ENCODE measurements at places on chromosomes 6 and 20.

- DNase-seq, result no peak
Observed at GRCh38 chr20:58569241-58570125, 54.3 kb upstream of the APCDD1L start.

GRCh38 chr6:137805622-137806021 is 61.4 kb upstream of the TNFAIP3 start:
- no peak for DNase-seq

GRCh38 chr20:1929460-1929859 is 34.3 kb downstream of the SIRPA start:
- DNase-seq, result no peak

GRCh38 chr6:99416892-99417767 is 8.0 kb downstream of the PNISR start:
- DNase-seq, result no peak

GRCh38 chr20:18496042-18496441 is 983 bp downstream of the RBBP9 start:
- no peak for DNase-seq

DNA sequence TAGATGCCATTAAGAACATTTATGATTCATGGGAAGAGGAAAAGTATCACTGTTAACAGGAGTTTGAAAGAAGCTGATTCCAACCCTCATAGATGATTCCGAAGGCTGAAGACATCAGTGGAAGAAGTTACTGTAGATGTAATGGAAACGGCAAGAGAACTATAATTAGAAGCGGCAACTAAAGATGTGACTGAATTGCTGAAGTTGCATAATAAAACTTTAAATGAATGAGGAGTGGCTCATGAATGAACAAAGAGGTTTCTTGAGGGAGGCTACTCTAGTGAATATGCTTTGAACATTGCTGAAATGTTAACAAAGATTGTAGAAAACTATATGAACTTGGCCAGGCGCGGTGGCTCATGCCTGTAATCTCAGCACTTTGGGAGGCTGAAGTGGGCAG is 84.1 kb downstream of the PHIP start:
- DNase-seq, result no peak

DNA sequence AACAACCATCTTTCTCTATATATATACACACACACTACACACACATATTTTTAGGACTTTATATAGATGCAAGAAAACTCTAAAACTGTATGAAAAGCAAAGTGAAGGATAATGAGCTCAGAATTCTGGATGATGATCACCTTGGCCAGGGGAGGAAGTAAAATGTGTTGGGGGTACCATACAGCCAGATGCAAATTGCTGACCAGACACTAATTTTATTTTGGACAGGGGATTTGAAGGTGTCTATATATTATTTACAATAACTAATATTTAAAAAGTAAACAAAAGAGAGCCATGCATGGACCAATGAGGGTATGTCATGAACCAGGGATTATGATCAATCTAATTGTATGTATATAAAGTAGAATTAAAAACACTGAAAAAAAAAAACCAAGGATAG is 19.8 kb upstream of the TBC1D22B start:
- DNase-seq, result no peak

DNA sequence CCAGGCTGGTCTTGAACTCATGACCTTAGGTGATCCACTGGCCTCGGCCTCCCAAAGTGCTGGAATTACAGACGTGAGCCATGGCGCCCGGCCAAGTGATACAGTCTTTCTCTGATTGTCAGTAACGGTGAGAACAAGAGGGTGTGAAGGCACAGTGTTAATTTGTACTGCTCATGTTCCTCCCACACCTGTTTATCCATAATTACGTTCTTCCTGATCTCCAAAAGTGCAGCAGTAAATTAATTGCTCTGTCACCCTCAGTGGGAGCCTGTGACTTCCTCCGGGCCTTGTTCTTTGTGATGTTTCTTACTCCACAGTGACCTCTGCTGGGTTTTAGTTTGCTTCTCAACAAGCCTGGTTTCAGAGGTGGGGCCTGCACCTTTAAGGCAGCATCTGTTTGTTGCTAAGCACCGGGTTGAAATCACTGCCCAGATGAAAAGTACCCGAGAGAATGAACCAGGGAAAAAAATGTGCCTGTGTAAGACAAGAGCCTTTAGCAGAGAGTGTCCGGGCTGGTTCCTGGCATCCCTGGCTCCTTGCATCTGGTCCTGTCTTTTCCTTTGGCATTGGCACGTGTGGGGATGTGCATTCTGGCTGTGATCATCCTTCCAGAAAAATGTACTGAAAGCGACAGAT is 89.1 kb upstream of the CLDN20 start:
- no peak for DNase-seq

GRCh38 chr6:32214126-32214525 is 9.7 kb downstream of the NOTCH4 start:
- no peak for DNase-seq

DNA sequence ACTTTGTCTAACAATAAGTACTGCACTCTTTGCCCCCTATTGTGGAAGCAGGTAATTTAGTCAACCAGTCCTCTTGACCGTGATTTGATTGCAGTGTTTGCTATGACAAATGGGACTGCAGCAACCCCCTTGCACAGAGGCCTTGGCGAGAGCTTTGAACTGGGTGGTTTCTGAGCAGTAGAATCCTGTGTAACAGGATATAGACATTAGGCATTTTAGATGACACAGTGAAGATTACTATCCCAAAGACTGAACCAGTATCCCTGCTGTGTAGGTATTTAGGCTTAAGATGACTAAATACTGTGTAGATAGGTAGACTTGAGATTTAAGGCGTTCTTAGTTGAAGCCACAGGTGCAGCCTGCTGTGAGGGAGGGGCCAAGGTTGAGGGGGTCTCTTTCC is 9.9 kb downstream of the DNMT3B start:
- DNase-seq, result no peak

- DNase-seq, result no peak
Observed at GRCh38 chr20:51639206-51639832, 96.8 kb upstream of the NFATC2 start.

DNA sequence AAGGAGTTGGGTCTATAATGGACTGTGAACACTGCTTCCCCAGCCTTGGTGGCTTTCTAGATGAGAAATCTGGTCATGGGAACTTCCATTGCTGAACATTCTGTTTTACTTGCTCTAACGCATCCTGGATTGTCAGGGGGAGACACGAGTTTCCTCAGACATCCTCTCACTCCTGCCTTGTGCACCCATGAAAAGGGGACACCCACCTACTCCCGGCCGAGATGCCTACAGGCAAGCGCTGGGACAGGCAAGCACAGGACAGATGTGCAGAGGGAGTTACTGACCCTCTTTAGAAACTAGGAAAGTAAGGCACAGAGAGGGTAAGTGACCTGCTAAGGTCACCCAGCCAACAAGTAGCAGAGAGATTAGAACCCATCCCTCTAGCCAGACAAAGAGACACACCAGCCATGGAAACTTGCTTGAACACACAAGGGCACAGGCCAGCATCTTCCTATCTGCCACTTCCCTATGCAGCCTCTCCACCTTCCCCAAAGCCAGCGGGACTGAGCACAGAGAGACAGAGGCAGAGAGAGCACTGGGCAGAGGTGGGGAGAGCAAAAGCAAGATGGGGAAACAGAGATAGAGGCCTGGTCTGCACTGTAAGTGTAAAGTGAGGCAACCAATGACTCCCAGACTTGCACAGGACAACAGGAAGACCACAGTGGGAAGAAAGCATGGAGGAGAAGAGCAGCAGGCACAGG is 845 bp upstream of the SFTA2 start:
- DNase-seq, result no peak

GRCh38 chr20:6140947-6141346 is 18.1 kb upstream of the FERMT1 start:
- no peak for DNase-seq

DNA sequence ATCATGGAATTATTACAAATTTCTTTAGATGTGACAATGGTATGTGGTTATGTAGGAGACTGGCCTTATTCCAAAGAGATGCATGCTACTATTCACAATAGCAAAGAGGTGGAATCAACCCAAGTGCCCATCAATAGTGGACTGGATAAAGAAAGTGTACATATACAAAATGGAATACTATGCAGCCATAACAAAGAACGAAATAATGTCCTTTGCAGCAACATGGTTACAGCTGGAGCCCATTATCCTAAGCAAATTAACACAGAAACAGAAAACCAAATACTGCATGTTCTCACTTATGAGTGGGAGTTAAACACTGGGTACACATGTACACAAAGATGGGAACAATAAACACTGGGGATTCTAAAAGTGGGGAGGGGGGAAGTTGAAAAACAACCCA is 69.7 kb downstream of the NUDT3 start:
- no peak for DNase-seq

- no peak for DNase-seq
Observed at GRCh38 chr20:44993343-44993742, 27.0 kb downstream of the STK4 start.

GRCh38 chr20:36149469-36149868 is 5.1 kb upstream of the EPB41L1 start:
- no peak for DNase-seq

- DNase-seq, result no peak
Observed at GRCh38 chr20:22423190-22423832, 161.1 kb downstream of the FOXA2 start.

GRCh38 chr20:51100617-51101016 is 77.7 kb upstream of the KCNG1 start:
- no peak for DNase-seq

DNA sequence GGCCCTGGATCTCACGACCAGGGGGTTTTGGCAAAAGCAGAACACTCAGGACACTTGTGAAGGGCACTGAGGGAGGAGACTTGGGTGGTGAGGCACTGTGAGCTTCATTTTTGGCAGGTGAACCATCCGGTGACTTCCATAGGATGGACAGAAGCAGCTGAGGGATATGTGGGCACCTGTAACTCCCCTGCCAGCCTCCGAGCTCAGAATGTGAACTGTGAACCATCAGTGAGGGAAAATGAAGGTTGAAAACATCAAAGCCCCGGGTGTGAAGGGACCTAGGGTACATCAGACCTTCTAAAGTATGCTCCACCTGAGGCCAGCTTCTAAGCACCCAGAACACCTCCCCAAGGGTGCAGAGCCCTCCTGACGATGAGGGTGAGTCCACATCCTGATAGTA is 53.2 kb downstream of the FAXC start:
- no peak for DNase-seq

GRCh38 chr6:52417675-52418111 is 2.4 kb upstream of the EFHC1 start:
- DNase-seq, result no peak

DNA sequence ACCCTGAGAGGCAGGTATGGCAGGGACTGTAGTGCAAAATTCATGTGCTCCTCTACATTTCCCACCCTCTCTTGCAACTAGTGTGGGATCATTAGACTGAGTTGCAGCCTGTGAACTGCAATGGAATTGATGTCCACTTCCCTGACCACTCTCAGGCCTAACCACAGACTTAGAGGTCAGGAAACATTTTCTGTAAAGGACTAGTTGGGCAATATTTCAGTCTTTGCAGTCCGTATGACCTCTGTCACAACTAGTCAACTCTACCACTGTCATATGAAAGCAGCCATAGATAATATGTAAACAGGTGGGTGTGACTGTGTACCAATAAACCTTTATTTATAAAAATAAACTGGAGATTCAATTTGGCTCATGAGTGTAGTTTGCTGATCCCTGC is 134.4 kb upstream of the TOP1 start:
- DNase-seq, result no peak

- DNase-seq, result no peak
Observed at GRCh38 chr6:142275236-142276006, 26.4 kb upstream of the ADGRG6 start.

DNA sequence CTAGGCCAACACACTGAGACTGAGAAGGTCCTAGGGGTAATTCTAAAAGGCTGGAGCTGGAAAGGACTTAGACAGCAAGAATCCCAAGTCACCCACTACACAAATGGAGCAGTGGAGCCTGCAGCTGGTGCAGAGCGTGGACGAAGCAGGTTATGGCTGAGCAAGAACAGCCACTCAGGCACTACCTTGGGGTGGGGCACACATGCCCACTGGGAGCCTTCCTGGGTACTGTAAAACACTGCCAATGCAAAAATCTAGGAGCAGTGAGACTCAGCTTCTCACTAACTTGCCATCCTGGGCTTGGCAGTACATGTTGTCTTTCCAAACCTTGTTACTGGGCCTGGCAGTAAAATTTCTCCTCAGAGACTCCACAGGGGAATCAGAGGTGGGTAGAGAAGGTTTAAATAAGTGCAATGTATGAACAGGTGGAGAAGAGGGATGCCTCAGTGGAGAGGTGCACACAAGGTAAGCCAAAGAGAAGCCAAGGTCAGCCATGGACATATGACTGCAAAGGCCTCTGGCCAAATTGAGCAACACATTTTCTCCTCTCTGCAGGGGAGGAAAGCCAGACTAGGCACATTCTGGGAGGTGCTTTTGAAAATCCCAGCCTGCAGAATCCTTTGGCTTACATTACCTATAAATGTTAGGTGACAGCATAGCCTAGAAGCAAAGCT is 105.6 kb downstream of the TNFRSF21 start:
- DNase-seq, result no peak

GRCh38 chr6:108521616-108522107 is 39.1 kb upstream of the FOXO3 start:
- DNase-seq, result no peak

DNA sequence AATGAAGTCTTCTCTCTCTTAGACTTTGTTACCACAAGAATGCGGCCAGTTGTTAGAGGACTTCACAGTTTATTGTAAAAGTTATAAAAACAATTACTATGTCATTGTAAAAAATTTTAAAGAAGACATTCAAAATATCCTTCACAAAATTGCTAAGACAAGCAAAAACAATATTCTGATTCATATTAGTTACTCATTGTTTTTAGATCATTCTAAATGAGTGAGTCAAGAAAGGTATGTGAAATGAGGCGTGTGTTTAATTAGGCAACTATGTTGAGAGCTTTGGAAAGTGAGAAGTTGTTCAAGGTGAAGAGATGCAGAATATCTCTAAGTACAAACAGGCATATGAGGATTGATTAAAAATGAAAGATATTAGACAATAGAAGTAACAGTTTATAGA is 875.3 kb downstream of the EYS start:
- DNase-seq, result no peak

DNA sequence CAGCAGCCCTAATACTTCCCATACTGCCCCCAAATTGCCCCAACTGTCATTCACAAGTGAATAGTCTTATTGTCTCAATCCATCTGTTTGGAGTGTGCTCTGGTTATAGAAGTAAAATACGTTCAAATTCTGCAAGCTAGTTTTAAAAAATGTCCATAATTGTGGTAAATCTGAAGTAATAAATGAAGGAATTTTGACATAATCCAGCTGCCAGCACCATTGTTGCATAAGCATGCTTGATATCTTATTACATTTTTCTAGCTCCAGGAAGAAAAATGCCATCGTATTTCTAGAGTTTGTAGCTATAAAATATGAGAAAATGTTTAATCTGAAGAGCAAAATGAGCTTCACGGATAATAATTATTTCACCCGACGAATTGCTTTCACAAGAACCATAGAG is 664.7 kb downstream of the RFPL4B start:
- no peak for DNase-seq

- DNase-seq, result no peak
Observed at GRCh38 chr20:59636766-59637370, 32.5 kb downstream of the PHACTR3 start.

- no peak for DNase-seq
Observed at GRCh38 chr6:159108426-159108985, 60.7 kb upstream of the FNDC1 start.

All from stimulated activated CD4-positive, alpha-beta T cell treated with anti-CD3 and anti-CD28 coated beads, Interleukin-15, amount 100 ng/mL, for 1 hour (primary cell).